ENCODE measurements at places on chromosomes 6 and 20.
A peak's percentile ranks its signal among the peaks of the same experiment; 100 is the strongest.

DNA sequence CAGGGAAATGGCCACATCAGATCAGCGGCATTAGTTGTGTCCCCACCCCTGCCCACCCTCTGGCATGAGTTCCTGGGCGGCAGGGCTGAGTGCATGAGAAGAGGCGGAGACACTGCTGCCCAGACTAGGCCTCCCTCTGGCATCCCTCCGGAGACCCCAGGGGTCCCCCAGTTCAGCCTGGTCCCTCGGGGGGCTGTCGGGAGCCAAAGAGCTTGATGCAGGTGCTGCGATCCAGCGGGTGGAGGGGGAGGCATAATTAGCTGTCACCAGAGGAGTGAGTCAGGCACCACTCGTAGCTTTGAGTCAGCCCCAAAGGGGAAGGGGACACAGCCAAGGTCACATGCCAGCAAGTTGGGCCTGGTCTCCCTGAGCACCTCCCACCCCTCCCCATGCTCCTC lies 34.5 kb downstream of the DLGAP4 start:
- no peak for DNase-seq

- peak; percentile 33 for DNase-seq
Observed at GRCh38 chr20:36384022-36384619, 78.0 kb downstream of the DLGAP4 start.

GRCh38 chr20:56736285-56736857 lies 107.3 kb downstream of the TFAP2C start:
- DNase-seq = no peak

DNA sequence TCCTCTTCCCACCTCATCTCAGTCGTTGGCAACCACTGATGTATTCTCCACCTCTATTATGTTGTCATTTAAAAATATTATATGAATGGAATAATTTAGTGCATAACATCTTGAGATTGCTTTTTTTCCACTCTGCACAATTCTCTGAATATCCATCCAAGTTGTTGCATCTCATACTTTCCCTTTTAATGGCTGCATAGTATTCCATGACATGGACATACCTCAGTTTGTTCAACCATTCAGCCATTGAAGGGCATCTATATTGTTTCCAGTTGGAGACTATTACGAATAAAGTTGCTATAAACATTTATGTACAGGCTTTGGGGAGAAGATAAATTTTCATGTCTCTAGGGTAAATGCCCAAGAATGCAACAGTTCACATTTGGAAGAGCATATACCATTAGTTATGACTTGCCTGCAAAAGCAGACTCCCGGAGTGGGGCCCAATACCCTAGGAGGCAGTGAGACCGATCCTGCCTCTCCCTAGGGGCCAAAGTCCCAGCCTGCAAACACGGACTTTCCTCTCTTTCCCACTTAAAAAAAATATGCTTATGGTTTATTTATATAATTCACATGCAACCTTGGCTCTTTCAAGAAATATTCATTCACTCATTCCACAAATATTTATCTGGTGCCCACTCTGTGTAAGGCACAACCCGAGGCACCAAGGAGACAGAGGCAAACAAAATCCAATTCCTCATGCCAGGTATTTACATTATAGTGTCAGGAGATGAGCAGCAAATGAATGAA lies 227.0 kb upstream of the PMEPA1 start:
- DNase-seq = no peak
